ENCODE measurements at places on chromosomes 5 and 9.

DNA sequence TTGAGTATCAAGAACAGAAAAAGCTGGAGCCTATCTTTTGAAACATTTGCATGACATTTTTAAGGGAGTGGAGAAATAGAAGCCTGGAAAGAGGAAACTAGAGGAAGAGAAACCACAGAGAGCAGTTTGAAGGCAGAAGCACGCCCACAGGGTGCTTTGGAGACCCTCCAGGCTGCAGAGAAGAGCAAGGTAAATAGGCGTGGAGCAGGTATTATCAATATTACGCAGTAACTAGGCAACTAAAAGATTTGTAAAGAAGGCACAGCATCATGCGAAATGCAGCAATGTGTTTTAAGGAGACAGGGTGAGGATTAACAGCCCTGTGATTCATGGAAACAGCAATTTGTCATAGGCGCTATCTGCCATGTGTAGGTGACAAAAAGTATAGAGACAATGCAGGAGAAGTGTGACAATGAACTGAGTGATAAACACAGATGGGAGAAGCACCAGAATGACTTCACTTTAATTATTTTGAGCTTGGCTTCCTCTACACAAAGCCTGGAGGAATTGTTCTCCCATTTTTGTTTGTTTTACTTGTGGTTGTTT, 281.2 kb downstream of the BRINP1 start:
- DNase-seq, result no peak

GRCh38 chr9:6052293-6052919, 37.0 kb upstream of the RANBP6 start:
- no peak for DNase-seq

- DNase-seq, result no peak
Observed at GRCh38 chr5:35274839-35275509, 44.7 kb upstream of the PRLR start.

- no peak for DNase-seq
Observed at GRCh38 chr9:113665756-113666155, 202.2 kb downstream of the RGS3 start.

- no peak for DNase-seq
Observed at GRCh38 chr9:19133549-19134345, 6.5 kb upstream of the PLIN2 start.

DNA sequence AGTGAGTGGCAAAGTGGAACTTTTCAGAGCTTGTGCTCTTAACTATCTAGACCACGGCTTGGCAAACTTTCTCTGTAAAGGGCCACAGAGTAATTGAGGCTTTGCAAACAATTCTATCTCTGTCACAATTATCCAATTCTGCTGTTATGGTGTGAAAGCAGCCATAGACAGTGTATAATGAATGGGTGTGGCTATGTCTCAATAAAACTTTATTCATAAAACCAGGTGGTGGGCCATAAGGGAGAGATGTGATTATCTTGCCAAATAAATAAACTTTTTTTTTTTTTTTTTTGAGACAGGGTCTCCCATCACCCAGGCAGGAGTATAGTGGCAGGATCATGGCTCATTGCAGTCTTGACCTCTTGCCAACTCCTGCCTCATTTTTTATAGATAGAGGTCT, 78.7 kb upstream of the GNA14 start:
- no peak for DNase-seq

- DNase-seq, result no peak
Observed at GRCh38 chr5:112142769-112143270, 276.3 kb downstream of the EPB41L4A start.

GRCh38 chr9:113748135-113748534, 128.0 kb upstream of the ZNF618 start:
- no peak for DNase-seq

DNA sequence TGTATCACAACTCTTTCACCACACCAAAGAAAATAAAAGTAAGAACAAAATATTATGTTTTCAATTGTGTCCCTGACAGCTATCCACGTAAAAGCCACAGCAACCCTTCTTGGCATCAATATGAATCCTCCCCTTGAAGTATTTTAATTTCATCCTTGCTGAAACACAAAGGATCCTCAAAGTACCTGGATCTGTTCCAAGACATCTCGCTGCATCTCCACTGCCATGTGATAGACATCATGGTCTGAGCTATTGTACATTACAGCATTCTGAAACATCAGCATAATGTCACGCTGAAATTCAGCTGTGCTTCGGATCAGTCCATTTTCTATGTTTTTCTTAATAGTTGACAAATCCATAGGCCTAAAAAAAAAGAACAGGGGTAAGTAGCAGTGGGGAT, 17.7 kb downstream of the BRD8 start:
- DNase-seq, result no peak
